Esophagus mucosa (tissue), 1 donor: ENCODE measurements at places on chromosomes 1 and 21. TPM values are rescaled to one million over a fixed set of nuclear protein-coding genes. Genes with fewer than 3 reads are reported as not detected.

Gene CELA3B
- not detected for total RNA-seq

Gene SHCBP1L
- not detected for total RNA-seq

Gene KRTAP10-11
- total RNA-seq, result not detected

Gene LCE1B
- total RNA-seq, result not detected

Gene CYP4Z1
- 0.72 TPM for total RNA-seq

Gene FMO1
- total RNA-seq, result 1.8 TPM

Gene OR2M3
- total RNA-seq, result not detected

Gene LCE1E
- total RNA-seq, result not detected

Gene ANKRD35
- total RNA-seq, result 13.7 TPM

Gene HMGCS2
- 0.76 TPM for total RNA-seq

Gene HPCA
- not detected for total RNA-seq

Gene GSTM3
- 19.4 TPM for total RNA-seq

Gene SPRR4
- not detected for total RNA-seq

Gene FAM110D
- 0.68 TPM for total RNA-seq

Gene CREB3L4
- total RNA-seq, result 7.6 TPM

Gene LEFTY1
- not detected for total RNA-seq

Gene PDZK1
- not detected for total RNA-seq

Gene TRIM67
- not detected for total RNA-seq

Gene GJA9
- 0.44 TPM for total RNA-seq

Gene DYRK3
- total RNA-seq, result 6.1 TPM

Gene ASB17
- not detected for total RNA-seq

Gene IKBKE
- 14.2 TPM for total RNA-seq

Gene C1QB
- total RNA-seq, result 14.4 TPM

Gene PRDM15
- total RNA-seq, result 5.5 TPM

Gene GUCA2A
- total RNA-seq, result not detected

Gene ILDR2
- 0.08 TPM for total RNA-seq

Gene FAM177B
- total RNA-seq, result 0.64 TPM

Gene BACE2
- 39.6 TPM for total RNA-seq

Gene BCAN
- not detected for total RNA-seq

Gene MATN1
- total RNA-seq, result not detected

Gene OR2L2
- not detected for total RNA-seq
